Aorta (tissue), 5 donors: ENCODE measurements at places on chromosomes 11 and 22.

- no peak for DNase-seq
Measured at GRCh38 chr11:102426000-102426399, 26.6 kb downstream of the TMEM123 start.

DNA sequence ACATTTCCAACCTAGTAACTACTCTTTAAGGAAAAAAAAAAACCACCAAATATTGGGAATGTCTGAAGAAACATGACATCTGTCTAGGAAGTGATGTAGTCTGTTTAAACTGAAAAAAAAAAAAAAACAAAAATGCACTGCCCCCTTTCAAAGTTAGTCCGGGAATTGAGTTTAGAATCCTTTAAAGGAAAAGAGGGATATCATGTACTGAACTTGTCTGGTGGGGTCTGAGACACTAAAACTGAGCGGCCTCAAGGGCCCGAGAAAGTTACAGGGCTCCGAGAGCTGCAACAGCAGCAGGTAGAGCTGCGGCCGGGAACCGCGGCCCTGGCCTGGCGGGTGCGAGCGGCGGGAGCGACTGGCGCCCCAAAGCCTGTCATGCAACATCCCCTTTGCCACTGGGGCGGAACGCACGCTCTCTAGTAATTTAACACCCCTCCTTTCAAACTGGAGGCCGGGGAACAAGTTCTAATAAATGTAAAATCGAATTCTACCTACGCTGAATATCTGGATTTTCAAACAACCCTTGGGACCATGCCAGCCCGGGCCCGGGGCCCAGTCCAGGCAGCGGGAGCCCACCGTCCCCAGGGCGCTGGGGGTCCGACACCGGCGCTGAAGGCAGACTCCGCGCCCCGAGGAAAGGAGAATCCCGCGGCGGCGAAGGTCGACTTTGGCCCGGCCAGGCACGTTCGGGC, 736 bp downstream of the RDX start:
- DNase-seq = peak; percentile 86

DNA sequence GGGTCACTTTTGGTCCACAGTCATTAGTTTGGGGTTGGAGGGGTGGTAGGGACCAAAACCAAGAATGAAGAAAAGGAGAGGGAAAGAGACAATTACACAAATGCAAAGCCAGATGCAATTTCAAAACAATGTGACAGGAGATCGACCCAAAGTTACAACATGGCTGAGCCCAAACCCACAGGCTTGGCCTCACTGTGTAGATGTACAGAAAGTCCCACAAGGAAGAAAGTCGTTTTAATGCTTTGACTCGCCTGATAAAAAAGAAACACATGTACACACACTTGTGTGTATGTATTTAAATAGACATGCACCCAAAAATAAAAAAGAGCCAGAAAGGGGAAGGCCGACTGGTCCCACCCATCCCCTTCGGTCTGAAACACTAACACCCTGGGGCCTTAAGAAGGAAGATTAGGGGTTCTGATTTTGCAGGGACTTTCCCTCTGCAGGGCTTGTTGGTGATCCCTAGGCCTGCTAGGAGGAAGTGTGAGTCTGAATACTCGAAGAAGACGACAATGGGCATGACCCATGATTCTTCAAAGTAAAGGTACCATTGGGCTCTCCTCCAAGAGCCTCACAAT, 104.1 kb downstream of the ETS1 start:
- no peak for DNase-seq

- no peak for DNase-seq
Measured at GRCh38 chr11:70606951-70607330, 208.6 kb downstream of the CTTN start.

DNA sequence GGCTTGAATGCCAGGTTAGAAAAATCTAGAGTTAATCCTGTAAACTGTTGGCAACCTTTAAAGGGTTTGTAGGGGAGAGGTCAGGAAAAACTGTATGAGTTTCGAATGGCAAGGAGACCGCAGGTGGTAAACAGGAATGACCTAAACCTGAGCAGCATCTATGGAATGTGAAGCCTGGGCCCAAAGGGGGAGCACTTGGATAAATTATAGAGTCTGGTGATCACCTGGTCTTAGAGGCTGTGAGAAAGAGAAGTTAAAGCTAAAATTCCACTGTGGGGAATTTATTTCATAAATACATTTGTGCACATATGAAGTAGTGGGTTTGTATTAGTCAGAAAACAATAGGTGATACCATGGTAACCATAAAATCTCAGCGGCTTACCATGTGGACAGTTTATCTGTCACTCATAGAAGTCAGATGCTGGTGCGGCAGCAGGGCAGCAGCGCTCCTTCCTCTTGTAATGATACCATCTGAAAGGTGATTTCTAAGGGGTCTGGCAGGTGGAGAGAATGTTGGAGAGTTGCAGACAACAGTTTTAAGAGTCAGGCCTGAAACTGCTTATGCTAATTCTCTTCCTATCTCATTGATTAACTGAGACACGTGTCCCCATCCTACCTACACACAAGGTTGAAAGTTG, 1104.4 kb upstream of the CCDC90B start:
- DNase-seq = no peak

DNA sequence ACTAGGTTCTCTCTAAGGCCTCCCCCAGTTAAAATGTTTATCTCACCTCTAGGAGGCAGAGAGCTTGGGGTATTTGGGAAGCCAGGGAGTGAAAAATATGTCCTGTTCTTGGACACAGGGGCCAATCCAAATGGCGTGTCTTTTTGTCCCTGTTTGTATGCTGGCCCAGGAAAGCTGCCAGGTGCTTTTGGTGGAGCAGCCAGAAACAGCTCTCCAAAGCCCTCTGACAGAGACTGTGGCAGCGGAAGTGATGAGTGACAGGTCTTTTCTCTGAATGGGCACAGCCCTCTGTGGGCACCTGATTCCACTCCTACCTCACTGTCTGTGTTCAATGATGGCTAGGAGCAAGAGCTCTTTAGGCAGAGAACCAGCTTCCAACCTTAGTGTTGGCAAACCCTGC, 106.4 kb upstream of the KIRREL3 start:
- no peak for DNase-seq

GRCh38 chr11:116353589-116353988, 419.2 kb downstream of the BUD13 start:
- DNase-seq = no peak
